Neural cell (in vitro differentiated cells): ENCODE measurements at places on chromosomes 6 and 20. TPM values are rescaled to one million over a fixed set of nuclear protein-coding genes. Genes with fewer than 3 reads are reported as not detected.

Gene ABHD16B
- not detected in 2 replicates for polyA plus RNA-seq

Gene HRH3
- polyA plus RNA-seq, result 1.7 and 2.8 TPM in 2 replicates

Gene PROKR2
- polyA plus RNA-seq, result not detected in 2 replicates

Gene THEMIS
- 0.22 TPM in 1 of 2 replicates, not detected in the other for polyA plus RNA-seq

Gene CFB
- 0.97 TPM in 1 of 2 replicates, not detected in the other for polyA plus RNA-seq

Gene CDH22
- 2.1 and 2.5 TPM in 2 replicates for polyA plus RNA-seq

Gene BNIP5
- not detected in 2 replicates for polyA plus RNA-seq

Gene HSPA1A
- polyA plus RNA-seq, result 50.9 and 54.5 TPM in 2 replicates
